ENCODE measurements at places on chromosomes 5 and 9. TPM values are rescaled to one million over a fixed set of nuclear protein-coding genes. Genes with fewer than 3 reads are reported as not detected.
A peak's percentile ranks its signal among the peaks of the same experiment; 100 is the strongest.

Gene BNC2
- total RNA-seq: 22.0 TPM

GRCh38 chr5:174329738-174330137 is 284.2 kb downstream of the NSG2 start:
- no peaks in the 10 kb centered on the region for H3K27me3 ChIP-seq
- H3K36me3 ChIP-seq: no peaks in the 10 kb centered on the region
- H3K4me3 ChIP-seq: no peak overlapping the region

Gene CDX1
- not detected for total RNA-seq

GRCh38 chr5:89707891-89708290 is 701.7 kb downstream of the CETN3 start:
- no peak overlapping the region for H3K27ac ChIP-seq
- DNase-seq: no peak
- H3K27me3 ChIP-seq: no peaks in the 10 kb centered on the region
- no peaks in the 10 kb centered on the region for H3K36me3 ChIP-seq
- H3K4me3 ChIP-seq: no peak overlapping the region

- no peaks in the 10 kb centered on the region for H3K27me3 ChIP-seq
- peak overlapping the region; percentile 17 for H3K27ac ChIP-seq
- DNase-seq: no peak
- H3K4me3 ChIP-seq: no peak overlapping the region
Observed at GRCh38 chr5:91281401-91281800, 101.7 kb downstream of the ARRDC3 start.

DNA sequence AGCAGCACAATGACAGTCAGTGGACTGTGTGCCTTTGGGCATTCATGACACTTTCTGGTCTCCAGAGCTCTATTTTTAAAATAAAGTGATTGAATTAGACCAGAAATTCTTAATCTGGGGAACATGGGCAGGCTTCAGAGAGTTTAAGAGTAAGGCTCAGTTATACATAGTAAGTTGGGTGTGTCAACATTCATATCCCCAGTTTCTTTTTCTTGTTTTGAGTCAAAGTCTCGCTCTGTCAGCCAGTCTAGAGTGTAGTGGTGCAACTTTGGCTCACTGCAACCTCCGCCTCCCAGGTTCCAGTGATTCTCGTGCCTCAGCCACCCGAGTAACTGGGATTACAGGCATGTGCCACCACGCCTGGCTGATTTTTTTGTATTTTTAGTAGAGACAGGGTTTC is 13.7 kb upstream of the KIF4B start:
- no peak overlapping the region for H3K27ac ChIP-seq
- DNase-seq: no peak
- no peaks in the 10 kb centered on the region for H3K36me3 ChIP-seq

GRCh38 chr5:83711982-83712601 is 8.6 kb downstream of the HAPLN1 start:
- H3K4me1 ChIP-seq: no peaks in the 10 kb centered on the region
- H3K36me3 ChIP-seq: no peaks in the 10 kb centered on the region
- H3K4me3 ChIP-seq: no peak overlapping the region
- DNase-seq: no peak
- no peak overlapping the region for H3K27ac ChIP-seq

Gene GMCL2
- not detected for total RNA-seq

- peak; percentile 77 for DNase-seq
- no peak within 1 kb of the TSS for H3K4me3 ChIP-seq
- H3K4me1 ChIP-seq: peaks cover 8% of the 10 kb centered on the region
- H3K36me3 ChIP-seq: no peaks in the 10 kb centered on the region
Observed at GRCh38 chr5:122129306-122129705, at the start of gene ZNF474. Gene ZNF474, plus strand, starts transcription at chr5:122129546. Its CDS starts 22,445 bp downstream, at chr5:122151991.
